Kidney (tissue), 22 donors: ENCODE measurements at places on chromosomes 6 and 20.

GRCh38 chr6:158560836-158561320, 987 bp downstream of the TMEM181 start:
- DNase-seq, result peak; percentile 50

DNA sequence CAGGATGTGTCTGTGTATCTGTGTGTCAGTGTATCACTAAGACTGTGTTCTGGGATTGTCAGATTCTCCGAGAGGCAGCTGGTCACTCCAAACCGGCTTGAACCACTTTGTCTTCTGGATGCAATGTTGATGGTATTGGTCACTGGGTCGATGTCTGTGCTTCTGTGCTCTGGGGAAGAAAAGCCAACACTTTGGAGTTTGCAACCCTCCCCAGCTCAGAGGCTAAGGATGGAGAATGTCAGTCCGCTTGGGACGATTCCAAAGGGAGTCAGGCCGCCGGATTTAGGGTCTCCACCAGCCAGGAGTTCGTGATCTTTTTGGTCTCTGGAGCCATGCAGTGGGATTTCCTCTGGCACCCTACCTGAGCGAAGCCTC, 5.2 kb downstream of the MAFB start:
- no peak for DNase-seq

DNA sequence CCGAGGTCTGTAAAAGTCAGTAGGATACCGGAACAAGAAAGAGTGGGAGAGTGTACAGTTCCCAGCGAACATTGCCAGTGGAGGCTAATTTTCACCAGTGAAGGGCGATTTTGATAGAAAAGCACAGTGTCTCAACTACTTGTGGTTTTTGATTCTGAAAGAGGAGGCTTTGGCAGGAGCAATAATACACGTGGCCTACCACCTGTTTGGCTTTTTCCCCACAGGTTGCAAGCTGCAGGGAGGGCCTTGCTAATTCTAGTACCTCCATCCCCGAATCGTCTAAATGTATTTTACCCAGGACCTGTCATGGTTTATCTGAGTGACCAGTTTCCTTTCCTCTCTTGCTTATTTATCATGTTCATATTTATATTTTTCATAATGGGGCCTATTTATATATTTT, 3.3 kb upstream of the EFCAB8 start:
- no peak for DNase-seq

- no peak for DNase-seq
Measured at GRCh38 chr20:25206548-25206947, 11.0 kb downstream of the ENTPD6 start.

DNA sequence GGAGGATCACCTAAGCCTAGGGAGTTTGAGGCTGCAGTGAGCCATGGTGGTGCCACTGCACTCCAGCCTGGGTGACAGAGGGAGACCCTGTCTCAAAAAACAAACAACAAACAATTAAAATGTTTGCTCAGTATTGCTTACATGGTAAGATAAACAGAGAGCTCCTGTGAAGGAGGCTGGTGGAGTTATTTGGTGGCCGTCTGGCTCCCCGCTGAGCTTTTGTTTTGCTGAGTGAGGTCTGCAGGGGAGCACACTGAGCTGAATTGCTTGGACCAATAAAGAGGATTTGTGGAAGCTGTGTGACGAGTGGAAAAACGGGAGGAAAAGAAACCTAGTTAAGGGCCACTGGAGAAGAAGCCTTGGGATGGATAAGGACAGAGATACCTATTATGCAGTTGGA, 41.1 kb upstream of the BMP6 start:
- DNase-seq, result no peak

DNA sequence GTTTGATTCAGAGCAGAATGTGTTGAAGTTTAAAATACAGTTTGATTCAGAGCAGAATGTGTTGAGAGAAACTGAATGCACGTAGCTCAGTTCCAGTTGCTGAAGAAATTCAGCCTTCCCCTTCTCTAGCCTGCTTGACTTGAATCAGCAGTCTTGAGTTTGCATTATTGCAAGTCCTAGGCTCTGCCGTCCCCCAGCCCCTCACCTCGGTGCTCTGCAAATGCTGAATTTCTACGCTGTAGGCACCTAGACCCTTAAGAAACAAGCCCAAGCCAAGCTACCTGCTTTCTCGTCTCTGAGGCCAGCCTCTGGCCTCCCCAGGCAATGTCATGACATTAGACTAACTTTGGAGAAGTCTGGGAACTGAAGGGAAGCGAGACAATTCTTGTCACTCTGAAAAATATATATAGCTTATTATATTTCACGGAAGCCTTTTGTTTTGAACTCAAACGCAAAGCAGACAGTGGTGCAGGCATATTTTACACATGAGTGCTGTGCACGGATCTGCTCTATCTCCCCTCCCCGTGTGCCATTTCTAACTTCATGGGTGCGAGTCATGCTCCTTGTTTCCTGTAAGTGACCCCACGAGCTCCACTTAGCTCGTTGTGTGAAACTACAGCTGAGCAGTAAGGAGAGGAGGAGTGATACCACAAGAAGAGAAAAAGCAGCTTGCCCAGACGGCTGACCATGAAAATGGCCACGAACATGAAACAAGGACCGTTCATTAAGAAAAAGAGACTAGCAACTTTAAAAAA, 71.4 kb upstream of the DUSP22 start:
- no peak for DNase-seq

DNA sequence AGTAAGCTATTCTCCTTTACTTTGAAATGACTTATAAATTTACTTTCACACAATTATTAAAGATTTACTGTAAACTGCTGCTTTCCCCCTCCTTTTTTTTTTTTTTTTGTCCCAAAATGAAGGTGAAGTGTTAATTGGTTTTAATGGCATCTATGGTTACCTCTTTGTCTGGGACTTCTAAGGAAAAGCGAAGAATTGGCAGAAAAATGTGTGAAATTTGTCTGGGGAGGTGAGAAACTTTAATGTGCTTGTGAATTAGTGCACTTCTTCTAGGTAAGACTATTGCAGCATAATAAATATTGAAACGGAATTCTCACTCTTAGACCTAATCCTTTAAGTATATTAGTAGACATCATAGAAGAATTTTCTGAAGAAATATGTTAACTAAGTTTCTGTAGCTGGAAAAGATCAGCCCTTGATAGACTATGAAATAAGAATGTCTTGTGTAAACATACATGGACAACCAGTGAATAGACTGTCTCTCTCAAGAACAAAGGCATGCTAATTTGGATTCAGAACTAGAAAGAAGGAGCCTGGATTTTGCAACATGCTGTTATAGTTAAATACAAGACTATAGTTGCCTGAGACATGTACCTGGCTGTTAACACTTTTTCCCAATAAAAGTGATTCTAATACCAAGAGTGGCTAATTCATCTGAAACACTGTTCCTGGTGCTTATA, 23.9 kb downstream of the FLRT3 start:
- DNase-seq, result no peak

GRCh38 chr6:116450769-116451740, 10.1 kb upstream of the CALHM6 start:
- DNase-seq, result no peak

GRCh38 chr6:19465256-19465655, 371.9 kb upstream of the ID4 start:
- DNase-seq, result peak; percentile 84

DNA sequence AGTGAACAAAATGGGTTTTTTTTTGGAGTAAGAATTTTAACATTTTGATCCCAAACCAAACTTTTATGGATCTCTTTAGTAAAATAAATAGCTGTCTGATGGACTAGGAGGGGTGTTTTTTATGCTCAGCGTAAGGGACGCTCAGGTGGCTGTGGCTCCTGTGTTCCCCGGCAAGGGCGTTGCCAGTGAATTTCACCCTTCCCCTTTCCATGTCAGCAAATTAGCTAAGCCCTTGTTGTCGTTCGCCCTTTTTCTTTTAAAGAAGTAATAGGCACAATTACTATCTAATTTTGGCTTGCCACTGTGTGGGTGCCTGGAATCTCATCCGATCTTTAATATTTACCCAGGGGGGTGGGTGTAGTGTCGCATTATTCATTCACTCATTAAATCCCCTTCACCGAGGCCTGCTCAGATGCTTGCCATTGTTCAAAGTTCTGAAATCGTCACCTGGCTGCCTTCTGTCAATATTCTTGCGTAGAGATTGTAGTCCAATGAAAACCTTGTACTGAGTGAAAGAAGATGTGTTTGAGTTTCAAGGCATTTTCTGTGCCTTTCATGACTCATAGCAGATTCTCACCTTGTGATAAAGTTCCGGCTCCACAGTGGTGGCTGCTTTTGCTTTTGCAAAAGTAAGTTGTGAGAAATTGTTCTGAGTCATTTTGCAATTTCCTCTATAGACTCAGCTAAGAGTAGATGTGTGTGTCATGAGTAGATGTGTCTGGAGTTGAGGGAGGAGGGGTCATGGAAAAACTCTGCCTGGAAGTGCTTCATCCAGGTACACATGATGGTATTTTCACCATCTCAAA, 40.0 kb upstream of the CLDN20 start:
- DNase-seq, result no peak

DNA sequence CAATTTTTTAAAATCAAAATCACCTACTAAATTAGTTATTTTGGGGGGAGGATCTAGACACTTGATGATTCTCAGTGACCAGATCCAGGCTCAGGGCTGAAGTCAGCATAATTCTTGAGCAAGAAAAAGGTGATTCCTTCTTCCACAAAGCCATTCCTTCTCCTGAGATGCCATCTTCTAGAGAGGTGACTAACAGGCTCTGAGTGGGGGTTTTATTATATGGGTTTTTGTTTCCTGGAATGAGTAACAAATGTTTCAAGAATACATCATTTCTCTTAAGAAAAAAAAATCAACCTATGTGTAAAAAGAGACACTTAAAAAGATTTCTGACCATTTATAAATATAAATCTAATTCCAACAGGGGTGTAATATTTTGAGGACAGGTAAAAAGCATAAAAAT, 154.3 kb downstream of the NFATC2 start:
- DNase-seq, result no peak

- DNase-seq, result no peak
Measured at GRCh38 chr6:125236536-125237327, 65.0 kb downstream of the HDDC2 start.

DNA sequence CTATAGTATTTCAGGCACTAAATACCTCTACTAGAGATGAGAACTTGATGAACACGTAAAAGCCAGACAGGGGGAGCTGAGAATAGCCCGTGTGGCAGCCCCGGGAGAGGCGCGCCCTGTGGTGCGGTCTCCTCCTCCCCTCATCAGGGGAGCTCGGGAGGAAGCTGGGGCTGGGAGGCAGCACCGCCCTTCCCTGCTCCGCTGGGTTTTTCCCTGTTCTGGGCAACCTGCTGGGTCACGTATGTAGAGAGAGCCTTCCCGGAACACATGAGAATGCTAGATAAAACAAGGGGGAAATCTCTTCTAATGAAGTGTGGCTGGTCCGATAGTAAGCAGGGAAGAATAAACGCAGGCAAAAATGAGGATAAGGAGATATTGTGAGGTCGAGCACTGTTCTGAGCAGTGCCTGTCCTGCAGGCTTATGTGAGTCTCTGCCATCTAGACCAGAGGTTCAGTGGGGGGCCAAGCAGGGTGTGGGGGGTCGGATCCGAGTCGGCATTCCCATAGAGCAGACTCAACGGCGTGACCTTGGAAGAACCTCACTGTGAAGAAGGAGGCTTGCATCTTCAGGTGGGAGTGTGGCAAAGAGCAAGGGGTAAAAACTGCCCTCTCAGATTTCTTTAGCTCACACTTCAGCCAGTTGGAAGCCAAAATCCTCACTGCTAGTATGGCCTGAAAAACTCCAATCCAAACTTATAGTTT, 13.4 kb upstream of the RPS6KA2 start:
- peak; percentile 63 for DNase-seq

- DNase-seq, result peak; percentile 15
Measured at GRCh38 chr6:85576476-85576875, 17.2 kb downstream of the SNX14 start.

DNA sequence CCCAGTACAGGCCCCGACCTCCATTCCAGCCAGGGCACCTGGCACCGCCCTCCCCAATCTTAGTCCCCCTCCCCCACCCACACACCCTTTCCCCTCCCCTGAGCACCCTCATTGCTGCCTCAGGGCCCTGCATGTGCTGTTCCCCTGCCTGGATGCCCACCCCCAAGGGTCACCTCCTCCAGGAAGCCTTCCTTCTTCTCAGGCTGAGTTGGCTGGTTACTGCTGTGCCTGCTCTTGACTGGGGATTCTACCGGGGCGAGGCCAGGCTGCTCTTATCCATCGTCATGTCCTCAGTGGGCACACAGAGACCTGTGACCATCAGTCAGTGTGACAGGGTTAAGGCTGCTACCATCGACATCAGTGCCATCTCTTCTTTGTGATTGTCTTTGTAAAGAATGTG, 23.6 kb downstream of the BHLHE23 start:
- no peak for DNase-seq

- DNase-seq, result no peak
Measured at GRCh38 chr6:46102123-46102522, 27.7 kb upstream of the ENPP4 start.

DNA sequence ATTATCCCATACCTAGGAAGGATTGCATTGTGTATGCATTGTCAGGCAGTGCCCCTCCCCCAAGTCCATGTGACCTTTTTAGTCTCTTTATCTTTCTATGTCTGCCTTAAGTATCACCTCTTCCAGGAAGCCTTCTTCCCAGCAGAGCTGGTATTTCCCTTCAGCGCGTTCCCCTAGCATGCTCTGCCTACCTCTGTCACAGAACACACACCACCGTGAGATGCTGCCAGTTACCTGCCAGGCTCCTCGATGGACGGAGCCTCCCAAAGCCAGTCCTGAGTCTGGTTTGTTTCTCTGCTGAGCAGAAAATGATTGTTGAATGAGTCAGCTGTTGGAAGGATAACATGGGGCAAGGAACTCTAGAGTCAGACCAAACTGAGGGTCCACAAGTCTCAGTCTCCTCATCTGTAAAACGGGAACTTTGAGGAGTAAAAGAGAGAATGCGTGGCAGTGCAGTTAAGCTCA, 11.3 kb upstream of the ZNF335 start:
- DNase-seq, result no peak

DNA sequence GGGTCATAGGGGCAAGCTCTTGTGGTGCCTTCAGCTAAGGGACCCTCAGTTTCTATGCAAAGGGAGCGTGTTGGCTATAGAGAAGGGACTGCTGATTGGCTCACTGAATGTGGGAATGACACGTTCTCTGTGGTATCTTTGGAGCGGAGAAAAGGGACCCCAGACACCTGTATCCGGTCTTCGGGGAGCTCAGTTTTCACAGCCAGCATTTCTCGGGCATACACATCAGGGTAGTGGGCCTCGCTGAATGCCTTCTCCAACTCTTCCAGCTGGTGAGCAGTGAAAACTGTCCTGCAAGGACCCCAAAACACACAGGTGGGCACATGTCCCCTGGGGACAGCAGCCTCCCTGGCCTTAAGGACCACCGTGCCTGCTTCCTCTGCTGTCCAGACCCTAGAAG, 3.3 kb downstream of the VSX1 start:
- DNase-seq, result no peak

DNA sequence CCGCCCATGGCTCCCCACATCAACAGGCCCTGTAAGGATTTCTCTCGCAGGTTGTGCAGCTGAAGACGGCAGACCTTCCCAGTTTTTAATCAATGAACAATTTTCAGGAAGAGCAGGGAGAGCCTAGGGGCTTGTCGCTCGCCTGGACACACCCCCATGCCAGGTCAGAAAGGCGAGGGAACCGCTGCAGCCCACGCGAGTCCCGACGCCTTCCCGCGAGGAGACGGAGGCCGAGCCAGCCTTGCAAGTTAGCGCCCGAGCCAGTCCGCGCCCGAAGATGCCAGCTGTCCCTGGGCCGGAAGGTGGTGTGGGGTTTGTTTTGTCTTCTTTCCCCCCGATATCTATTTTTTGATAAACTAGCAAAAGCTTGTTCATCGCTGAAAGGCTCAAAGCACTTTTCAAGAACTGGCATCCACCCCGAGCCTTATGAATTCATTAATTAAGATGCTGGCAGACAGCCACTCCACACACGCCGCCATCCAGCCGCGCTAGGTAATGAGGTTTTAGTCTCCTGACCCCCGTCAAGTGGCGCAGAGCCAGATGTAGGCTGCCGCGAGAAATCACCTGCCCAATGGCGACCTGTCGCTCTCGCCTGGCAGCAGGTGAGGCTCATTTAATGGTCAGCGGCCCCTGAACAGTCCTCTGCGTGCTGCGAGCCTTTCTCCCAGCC, 6.6 kb downstream of the CCDC167 start:
- no peak for DNase-seq
